Activated gamma-delta T cell treated with Interleukin-2 at 50 U/mL for 16 hours (primary cell): ENCODE measurements at places on chromosomes 6 and 20.
A peak's percentile ranks its signal among the peaks of the same experiment; 100 is the strongest.

DNA sequence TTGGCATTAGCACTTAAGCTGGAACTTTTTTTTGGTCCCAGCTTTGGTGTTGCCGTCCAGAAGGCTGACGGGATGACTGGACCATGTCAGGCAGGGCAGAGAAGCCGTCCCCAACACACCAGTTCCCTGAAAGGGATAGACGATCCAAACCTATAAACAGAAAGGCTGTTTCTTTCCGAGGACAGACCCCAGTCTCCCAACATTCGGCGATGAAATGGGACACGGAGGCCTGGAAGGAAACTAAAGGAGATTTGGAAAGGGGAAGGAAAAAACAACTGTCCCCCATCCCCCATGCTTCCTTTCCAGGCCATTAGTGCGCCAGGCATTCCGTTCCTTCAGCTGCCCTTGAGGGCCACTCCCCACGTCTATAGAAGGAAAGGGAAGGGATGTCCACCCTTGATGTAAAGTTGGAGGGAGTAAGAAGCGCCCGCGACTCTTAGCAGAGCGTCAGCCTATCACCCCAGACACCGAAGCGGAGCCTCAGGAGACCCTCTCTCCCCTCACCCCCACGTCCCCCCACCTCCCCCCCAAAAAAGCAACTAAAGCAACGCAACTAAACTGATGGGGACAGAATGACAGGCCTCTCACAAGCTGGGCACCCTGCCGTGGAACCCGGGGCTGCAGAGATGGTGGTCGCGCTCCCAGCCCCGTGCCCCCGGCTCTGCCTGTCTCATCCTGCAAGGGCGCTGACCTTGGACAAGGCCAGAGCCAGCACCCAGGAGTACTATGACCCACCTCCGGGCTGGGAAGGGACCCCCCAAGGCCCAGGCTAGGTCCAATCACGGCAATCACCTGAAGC, 638 bp downstream of the BLCAP start:
- no peak for DNase-seq

DNA sequence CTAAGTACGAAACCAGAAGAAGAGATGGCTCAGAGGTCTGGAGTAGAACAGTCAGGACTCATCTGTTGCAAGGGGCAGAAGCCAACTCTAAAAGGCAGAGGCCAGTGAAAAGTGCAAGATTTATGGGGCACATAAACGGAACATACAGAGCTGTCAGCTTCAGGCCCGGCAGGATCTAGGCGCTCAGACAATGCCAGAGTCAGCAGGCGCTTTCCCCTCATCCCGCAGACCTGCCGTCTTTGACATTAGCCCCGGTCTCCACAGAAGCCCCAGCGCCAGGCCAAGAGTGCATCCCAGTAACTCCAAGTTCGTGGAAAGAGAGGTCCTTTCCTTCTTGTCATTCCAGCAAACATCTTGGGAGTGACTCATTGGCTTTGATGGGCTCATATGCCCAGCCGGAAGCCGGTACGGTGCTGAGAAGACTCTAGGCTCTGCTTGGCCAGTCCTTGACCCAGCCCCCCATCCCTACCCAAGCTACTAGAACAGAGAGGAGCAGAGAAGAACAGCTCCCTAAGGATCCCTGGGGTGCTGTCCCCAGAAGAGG, 260.9 kb downstream of the TAF4 start:
- DNase-seq: no peak

- DNase-seq: no peak
Observed at GRCh38 chr20:49674383-49675352, 39.0 kb downstream of the B4GALT5 start.

DNA sequence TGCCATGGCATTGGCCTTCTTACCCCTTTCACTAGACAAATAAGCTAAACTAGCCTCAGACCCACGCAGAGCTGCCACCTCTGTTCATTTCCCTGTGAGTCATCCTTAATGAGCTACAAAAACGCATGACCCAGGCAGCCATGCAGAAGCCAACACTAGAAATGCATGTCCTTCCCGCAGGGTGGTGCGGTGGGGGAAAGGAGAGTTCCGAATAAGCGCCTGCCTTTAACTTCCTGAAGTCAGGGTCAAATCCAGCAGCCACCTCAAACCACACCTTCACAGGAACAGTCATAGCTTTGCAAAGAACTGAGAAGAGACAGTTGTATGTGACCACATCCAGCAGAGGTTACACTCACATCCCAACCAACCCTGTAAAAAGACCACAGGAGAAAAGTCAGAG, 40.4 kb downstream of the IRF4 start:
- no peak for DNase-seq

DNA sequence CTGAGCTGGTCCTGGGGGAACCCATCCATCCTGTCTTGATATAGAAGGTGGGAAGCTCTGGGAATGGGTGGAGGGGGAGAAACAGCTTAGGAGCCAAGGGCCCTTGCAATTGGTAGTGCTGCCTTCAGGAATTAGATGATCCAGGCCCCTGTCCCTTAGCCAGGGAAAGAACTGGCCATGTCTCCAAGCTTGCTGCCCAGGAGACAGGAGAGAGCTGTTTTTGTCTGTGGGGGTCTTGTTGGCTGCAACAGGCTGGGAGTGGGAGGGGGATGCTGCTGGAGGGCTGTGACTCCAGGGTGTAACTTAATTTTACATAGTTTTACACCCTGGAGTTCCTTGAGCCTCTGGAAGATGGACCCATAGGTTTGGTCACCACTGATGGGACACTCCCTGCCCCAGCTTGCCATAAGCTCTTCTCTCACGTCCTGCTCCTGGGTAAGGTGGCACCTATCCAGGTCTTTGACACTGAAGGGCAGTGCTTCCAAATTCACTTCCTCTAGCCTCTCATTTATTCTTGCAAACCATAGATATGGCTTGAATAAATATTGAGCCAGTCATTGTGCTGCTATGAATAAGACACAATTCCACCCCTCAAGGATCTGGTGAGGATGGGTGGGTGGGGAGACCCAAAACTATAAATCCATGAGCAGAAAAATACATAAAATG, 16.8 kb downstream of the VEGFA start:
- DNase-seq: no peak

DNA sequence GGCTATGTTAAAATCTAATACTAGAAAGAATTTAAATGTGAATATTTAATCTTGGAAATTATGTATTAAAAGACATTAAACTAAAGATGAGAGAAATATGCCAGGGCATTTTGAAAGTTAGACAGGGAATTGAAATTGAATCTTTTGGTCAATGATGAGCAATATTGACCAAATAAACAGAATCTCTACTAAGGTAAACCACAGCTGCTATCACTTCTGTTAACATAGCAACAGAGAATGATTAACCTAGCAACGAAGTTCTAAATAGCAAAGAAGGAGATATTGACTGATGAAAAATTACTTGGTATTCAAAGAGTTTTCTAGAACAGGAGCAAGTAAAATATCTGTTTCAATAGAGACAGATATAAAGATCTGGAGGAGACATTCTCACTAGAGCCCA, 45.2 kb upstream of the RSPO3 start:
- no peak for DNase-seq

DNA sequence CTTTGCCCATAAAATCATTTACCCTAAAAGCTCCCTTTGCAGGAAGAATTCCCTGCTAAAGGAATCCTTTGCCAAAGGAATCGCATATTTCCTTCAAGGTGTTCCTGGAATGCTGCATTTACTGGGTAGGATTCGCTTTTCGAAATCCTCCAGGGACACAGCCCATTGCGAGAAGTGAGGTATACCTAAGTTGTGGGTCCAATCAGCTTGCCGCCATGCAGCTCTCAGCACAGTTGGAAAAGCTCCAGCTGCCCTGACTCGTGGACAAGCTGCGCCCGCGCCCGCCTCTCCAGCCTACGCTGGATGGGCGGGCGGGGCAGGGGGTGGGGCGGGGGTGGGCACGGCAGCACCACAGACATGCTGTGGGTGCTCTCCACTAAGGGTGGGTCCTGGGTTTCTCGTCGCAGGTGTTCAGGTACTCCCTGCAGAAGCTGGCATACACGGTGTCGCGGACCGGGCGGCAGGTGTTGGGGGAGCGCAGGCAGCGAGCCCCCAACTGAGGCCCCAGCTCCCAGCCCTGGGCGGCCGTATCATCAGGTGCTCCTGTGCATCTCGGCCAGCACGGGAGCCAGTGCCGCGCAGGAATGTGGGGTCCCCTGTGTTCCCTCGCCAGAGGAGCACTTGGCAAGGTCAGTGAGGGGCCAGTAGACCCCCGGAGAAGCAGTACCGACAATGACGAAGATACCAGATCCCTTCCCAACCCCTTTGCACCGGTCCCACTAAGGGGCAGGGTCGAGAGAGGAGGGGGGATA, 1.4 kb downstream of the NNAT start:
- DNase-seq: no peak

GRCh38 chr6:41318261-41318653, 17.2 kb upstream of the NCR2 start:
- no peak for DNase-seq

- no peak for DNase-seq
Observed at GRCh38 chr6:167648501-167649278, 178.0 kb upstream of the AFDN start.

- DNase-seq: no peak
Observed at GRCh38 chr6:29617782-29618554, 15.0 kb downstream of the GABBR1 start.

DNA sequence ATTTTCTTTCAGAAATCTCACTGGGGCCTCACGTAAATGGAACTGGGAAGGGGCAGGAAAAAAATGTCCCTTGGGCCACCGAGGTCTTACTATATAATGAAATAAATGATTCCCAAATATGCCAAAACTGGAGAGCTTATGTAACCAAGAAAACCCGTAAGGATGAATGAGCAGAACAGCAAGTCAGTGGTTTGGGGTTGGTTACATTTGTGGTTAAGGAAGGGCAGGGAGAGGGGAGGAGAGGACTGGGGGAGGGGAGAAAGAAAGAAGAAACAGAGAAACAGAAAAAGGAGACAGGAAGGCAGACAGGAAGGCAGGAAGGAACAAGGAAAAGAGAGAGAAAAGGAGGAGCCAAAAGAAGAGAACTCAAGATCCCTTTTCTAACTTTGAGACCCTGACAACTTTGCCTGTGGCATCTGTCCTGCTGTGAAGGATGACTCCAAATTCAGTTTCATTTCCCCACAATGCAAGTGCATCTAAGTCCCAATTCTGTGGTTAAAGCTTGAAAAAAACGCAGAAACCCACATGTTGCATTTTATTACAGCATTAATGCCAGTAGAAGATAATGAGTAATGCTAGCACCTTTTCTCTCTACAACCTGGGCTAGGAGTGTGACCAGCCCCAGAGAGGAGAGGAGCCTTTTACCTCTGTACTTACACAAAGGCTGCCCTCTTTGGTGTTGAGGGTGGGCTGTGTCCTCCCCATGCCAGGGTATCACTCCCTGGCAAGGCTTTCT, 10.8 kb upstream of the ARMC2 start:
- no peak for DNase-seq

- DNase-seq: no peak
Observed at GRCh38 chr6:167437888-167438484, 113.1 kb downstream of the TTLL2 start.

- DNase-seq: peak; percentile 63
Observed at GRCh38 chr6:33298773-33299236, at the start of gene RGL2. Gene RGL2 (minus strand): TSS chr6:33298942. CDS start chr6:33298610, 332 bp downstream.

GRCh38 chr6:138036111-138036510, 71.1 kb downstream of the PERP start:
- DNase-seq: no peak

DNA sequence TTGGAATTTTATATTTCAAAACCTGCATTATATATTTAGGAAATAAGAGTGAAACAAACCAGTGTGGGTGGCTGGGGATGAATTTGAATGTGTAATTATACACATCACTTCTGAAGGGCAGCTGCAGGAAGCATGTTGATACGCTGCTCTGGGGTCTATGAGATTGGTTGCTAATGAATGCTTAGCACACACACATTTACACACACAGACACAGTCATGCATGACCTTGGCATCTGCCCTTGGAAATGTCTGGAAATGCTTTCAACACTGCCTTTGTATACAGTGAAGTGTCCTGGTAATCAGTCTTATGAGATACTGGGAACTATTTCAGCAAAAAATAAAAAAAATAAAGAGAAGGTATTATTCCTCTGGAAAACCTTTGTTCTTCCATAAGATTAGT, 83.4 kb downstream of the ELOVL4 start:
- no peak for DNase-seq

DNA sequence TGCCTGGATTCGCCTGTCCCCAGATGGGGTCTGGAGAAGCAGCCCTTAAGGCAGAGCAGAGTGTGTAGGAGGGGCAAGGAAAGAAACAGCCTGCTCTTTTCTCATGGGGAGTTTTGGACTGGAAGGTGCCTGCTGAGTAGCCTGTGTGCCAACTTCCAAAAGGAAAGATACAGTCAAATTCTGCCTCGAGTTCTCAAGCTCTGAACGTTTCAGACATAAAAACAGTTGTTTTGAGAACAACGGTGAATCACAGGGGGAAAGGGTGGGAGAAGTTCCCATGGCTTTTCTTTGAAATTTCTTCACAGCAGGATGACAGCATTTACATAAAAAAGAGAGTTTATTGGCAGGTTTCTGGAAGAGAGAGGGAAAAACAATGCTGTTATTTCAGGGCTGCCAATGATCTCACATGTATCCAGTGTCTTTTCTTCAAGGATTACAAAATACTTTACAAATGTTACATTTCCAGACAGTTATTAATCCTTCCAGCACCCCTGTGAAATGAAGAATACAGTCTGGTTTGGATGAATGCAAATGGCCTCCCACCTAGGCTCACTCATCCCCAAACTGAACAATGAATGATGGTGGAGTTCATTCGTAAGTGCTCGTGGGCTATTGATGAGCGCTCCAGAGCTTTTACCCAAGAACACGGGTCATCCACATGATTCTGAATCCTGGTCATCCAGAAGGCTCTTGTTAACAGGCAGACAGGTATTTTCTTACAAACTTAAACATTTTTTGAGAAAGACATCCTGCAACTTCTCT, 33.8 kb upstream of the ECI2 start:
- DNase-seq: no peak

GRCh38 chr20:57315083-57315975, 14.3 kb upstream of the SPO11 start:
- DNase-seq: no peak

DNA sequence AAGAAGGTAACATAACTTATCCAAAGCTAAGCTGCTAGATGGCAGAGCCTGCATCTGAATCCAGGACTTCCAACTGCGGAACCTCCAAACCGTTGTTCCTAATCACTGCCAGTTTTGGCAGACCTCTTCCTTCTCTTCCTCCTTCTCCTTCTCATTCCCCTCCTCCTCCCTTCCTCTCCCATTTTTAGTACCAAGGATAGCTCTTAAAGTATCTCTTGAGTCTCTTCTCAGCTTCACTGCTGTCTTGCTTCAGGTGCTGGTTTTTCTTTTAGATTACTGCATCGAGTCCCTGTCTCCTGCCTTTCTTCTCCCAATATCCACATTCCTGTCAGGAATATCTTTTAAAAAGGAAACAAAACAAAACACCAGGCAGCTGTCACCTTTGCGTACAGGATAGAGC, 77.1 kb downstream of the CDYL start:
- no peak for DNase-seq
